ENCODE measurements at places on chromosomes 3 and 15. TPM values are rescaled to one million over a fixed set of nuclear protein-coding genes. Genes with fewer than 3 reads are reported as not detected.

GRCh38 chr3:46416811-46417510 lies 9.9 kb downstream of the CCRL2 start:
- H3K36me3 ChIP-seq, result no peaks in the 10 kb centered on the region
- no peak overlapping the region for H3K4me3 ChIP-seq
- no peaks in the 10 kb centered on the region for H3K27me3 ChIP-seq

GRCh38 chr15:40204100-40204499 lies 34.8 kb upstream of the PAK6 start:
- no peak for DNase-seq

DNA sequence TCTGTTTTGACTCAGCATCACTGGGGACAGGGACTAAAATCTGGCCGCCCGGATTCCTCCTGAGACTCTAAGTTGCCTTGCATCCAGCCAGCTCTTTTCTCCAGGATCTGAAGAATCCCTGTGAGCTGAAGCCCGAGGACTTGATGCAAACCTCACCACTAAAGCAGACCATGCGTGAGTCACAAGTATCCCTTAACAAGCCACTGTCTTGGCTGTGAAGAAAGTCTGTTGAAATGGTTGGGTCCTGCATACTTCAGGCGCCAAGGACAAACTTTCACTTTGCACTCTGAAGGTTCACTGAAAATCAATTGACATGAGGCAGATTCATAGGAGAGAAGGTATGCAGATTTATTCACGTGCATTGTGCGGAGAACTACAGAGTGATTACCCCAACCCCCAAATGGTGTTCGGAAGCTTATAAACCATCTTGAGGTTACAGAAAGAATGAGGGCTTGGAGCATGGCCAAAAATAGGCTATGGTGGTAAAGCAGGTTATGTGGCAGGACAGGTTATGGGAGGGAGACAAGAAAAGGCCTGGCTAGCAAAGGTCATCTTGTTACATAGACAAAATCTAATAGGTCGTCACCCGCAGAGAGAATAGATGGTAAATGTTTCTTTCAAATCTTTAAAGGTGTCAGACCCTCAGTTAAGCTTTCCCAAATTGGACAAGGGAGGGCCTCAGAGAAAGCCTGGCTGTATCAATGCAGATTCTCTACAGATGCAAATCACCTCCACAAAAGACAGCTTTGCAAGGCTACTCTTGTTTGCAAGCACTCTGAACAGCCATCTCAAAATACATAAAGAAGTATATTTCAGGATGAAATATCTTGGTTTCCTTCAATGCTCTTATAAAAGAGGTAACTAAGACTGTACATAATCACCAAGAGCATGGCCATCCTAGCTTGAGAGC lies 126.3 kb upstream of the PLAAT1 start:
- no peak for DNase-seq
- H3K27me3 ChIP-seq, result no peaks in the 10 kb centered on the region
- no peaks in the 10 kb centered on the region for H3K36me3 ChIP-seq
- no peak overlapping the region for H3K4me3 ChIP-seq
- H3K4me1 ChIP-seq, result no peaks in the 10 kb centered on the region

DNA sequence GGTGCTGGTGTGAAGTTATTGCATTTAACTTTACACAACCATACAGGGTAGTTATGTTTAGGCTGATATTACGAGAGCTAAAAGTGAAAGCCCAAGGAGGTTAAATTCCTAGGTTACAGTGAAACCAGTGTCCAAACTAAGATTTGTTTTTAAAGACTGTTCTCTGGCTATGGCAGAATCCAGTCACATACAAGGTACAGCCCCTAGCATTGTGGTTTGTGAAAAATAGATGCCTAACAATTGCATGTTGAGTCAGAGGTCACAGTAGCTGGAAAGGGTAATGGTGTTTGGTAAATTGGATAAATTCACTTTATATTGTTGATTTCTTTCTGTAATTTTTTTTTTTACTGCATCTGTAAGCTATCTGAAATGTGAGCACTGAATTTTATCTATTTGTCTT lies 614.6 kb upstream of the TBL1XR1 start:
- H3K27ac ChIP-seq, result no peak overlapping the region
- no peaks in the 10 kb centered on the region for H3K4me1 ChIP-seq
- no peaks in the 10 kb centered on the region for H3K27me3 ChIP-seq
- DNase-seq, result no peak
- H3K36me3 ChIP-seq, result no peaks in the 10 kb centered on the region
- no peak overlapping the region for H3K4me3 ChIP-seq

DNA sequence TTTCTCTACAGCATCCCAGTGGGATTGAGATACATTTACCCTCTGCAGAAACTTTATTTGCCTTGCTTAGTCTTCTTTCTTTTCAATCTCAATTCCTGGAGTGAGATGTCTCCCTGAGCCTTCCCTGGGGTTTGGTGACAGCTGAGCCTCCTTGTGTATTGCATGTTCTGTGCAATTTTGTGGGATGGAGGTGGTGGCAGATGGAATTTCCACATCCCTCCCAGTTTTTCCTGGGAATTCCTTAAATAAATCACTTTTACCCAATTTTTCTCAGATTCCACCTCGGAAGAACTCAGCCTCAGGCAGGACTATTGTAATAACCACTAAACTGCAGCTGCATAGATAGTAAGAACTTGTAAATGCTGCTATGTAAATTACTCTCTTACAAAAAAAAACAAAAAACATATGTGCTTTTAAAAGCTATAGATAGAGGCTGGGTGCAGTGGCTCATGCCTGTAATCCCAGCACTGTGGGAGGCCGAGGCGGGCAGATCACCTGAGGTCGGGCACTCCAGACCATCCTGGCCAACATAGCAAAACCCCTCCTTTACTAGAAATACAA lies 88.5 kb upstream of the ABHD17C start:
- H3K27me3 ChIP-seq, result no peaks in the 10 kb centered on the region
- no peaks in the 10 kb centered on the region for H3K4me1 ChIP-seq
- H3K4me3 ChIP-seq, result no peak overlapping the region
- no peaks in the 10 kb centered on the region for H3K36me3 ChIP-seq
- H3K27ac ChIP-seq, result no peak overlapping the region

DNA sequence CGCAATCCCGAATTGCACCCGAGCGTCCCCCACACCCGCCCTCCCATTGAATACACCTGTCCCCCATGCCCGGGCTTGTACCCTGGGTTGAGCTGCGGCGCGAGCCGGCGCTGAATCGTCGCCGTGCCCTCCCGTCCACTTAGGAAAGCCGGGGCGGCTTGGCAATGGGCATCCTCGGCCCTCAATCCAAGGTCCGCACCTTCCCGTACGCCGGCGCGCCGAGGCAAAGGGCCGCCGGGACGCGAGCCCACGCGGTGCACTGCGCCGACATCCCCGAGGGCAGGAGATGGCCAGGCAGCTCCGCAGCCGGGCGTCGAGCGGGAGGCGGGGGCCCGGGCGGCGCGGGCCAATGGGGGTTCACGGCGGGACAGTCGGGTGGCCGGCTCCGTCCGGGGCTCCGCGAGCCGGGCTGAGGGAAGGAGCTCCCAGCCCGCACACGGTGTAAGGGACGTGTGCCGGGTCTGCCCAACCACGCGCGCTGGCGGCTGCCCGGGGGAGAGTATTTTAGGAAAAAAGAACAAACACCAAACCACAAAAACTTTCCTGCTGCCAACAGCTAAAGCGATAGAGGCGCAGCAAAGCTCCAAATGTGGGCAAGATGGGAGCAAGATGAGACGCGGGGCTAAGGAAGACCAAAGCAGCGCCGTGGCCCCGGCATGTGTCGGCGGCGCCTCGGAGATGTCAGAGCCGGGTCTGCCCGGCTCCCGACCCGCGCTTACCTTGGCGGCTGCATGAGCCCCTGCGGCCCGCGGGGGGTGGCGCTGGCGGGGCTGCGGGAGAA lies 621 bp downstream of the RGMA start:
- H3K27me3 ChIP-seq, result peaks cover 43% of the 10 kb centered on the region
- no peak overlapping the region for H3K27ac ChIP-seq
- H3K4me3 ChIP-seq, result no peak overlapping the region
- no peak for DNase-seq

Gene PLIN1
- total RNA-seq, result 0.40 TPM

Gene SLC12A1
- not detected for total RNA-seq

Gene ISLR
- total RNA-seq, result not detected

Gene CPB1
- total RNA-seq, result not detected

Gene VWA5B2
- total RNA-seq, result 0.23 TPM
